ENCODE measurements at places on chromosomes 13 and 19.

- no peak for DNase-seq
Observed at GRCh38 chr19:8117991-8118390, 31.4 kb downstream of the FBN3 start.

- DNase-seq, result no peak
Observed at GRCh38 chr13:25738342-25739196, 313.2 kb downstream of the SHISA2 start.

- no peak for DNase-seq
Observed at GRCh38 chr13:39530916-39531315, 72.1 kb downstream of the LHFPL6 start.

DNA sequence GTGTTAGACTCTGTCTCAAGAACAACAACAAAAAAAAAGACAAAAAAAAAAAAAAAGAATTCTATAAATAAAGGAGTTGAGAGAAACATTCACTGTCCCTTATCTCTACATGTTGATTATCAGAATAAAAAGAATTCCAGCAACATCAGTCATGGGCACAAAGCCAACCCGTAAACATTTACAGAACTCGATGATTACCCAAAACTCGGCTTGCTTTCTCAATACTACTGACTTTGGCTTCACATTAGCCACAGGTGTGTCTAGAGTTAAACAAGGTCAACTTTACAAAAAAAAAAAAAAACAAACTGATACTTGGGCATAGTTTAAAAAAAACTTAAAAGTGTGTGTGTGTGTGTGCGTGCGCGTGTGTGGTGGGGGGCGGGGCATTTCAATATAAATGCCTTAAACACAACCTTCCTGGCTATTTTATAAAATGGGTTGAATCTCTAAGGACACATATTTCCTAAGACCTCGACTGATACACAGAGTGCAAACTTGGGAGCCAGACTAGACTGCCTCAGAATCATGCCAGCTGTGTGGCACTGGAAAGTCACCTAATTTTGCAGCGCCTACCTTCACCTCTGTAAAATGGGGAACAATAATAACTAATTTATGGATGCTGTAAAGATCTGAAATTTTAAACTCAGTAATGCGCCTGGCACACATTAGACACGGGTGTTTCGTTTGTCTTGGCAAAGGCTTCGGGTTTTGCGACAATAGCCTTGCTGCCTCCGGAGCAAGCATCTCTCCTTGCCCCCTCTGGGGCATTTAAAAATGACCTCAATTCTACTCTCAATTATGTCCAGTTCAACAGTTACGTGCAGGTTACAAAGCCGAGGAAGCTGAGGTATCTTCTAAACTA lies 922 bp downstream of the EBPL start:
- DNase-seq, result no peak

GRCh38 chr13:26486550-26486949 lies 70.9 kb upstream of the WASF3 start:
- DNase-seq, result no peak

DNA sequence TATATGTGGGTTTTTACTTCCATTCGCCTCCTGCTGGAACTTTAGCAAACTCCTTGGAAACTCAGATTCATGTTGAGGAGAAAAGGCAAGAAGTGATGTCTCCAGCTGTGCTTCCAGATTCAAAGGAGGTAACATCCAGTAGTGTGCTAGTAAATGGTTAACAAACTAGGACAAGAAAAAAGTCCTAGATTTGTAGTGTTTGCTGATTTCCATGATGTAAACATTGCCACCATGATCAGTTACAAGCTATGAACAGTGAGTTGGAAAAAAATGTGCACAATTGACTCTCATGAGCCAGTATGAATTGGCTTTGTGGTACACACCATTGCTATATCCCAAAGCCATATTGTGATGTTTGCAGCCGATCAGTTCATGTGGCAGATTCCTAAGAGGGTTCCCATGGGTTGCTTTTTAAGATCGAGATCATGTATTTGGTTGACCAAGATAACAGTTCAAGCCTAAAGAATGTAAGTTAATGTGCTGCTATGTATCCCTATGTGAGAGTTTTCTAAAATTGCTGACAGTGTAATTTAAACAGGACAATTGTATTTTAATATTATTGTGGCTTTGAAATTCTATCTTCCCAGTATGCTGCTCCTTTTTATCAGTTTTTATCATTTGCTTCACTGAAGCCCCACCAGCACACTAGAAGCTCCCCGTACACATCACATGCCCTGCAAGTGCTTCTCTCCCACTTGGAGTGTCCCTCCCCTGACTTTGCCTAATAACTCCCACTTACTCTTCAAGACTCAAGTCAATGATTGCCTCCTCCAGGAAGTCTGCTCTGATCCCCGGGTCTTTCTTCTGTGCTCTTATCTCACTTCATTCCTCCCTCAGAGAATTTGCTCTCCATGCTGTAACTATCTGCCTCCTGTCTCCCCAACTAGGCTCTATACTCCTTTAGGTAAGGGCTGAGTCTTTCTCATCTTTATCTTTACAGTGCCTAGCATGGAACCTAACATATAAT lies 148.3 kb downstream of the RGCC start:
- no peak for DNase-seq

DNA sequence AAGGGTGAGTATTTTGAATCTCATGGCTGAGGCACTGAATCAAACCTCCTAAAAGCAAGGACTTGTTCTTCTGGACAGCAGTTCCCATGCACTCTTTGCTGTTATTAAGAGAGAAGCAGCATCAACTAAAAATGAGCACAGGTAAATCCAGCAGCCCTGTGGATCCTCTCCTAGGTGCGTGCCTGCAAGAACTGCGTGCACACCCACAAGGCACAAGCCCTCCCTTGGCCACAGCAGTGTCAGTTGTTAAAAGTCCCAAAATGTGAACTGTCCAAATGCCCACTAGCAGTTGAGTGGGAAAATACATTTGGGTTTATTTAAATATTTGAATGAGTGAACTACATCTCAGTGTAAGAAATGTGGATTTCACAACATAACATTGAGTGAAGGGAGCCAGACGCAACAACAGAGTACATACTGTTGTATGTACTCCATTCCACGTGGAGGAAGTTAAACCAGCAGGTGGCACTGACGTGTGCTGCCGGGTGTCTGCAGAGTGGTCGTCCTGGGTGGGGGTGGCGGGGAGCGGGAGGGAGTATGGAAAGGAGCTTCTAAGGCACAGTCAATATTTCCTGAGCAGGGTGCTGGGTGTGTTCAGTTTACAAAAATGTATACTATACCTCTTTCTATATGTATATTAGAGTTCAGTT lies 266.4 kb downstream of the NALCN start:
- DNase-seq, result no peak

GRCh38 chr13:35514801-35515502 lies 38.5 kb upstream of the MAB21L1 start:
- DNase-seq, result no peak

GRCh38 chr19:55690109-55690768 lies 15.2 kb downstream of the EPN1 start:
- DNase-seq, result no peak

DNA sequence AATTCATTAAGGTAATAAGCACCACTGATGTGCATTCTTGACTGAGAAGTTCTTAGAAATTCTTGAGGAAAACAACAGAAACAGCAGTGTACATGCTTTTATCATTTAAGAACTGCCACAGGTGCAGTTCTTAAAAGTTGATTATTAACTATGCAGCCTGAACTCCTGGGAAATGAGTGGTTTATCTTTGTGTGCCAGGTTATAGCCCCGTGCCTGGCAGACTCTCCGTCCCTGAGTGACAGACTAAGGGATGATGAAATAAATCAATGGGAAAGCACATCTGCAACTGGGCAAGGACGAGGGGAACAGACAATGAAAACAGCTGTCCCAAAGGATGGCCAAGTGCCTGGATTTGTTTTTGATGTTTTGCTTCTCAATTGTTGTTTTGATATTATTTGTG lies 84.4 kb upstream of the SPATA13 start:
- DNase-seq, result no peak

- no peak for DNase-seq
Observed at GRCh38 chr19:36032251-36033104, at the start of gene CLIP3. TSS of gene CLIP3 (minus strand) at chr19:36032873. CDS start at chr19:36032357, 516 bp downstream.

GRCh38 chr13:64332048-64332447 lies 2898.1 kb downstream of the PCDH9 start:
- no peak for DNase-seq

DNA sequence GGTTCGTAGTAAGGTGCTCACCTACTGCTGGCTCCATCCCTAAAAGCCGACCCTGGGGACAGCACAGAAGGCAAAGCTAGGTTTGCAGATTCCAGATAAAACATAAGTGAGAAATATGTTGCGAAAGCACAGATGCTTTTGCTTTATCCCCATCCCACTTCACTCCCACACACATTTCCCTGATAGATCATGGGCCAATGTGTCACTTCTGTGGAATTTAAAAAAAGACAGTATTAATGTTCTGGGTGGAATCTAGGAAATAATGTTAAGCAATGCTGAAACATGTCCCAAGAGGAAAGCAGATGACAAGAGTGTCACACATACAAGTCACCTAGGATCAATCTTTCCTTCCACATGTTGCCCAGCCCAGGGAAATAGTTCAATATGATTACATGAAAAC lies 661.0 kb upstream of the MIR17HG start:
- no peak for DNase-seq

GRCh38 chr13:106690779-106691178 lies 122.8 kb upstream of the ARGLU1 start:
- DNase-seq, result no peak

GRCh38 chr13:29758531-29759114 lies 91.8 kb downstream of the UBL3 start:
- DNase-seq, result peak; percentile 12

DNA sequence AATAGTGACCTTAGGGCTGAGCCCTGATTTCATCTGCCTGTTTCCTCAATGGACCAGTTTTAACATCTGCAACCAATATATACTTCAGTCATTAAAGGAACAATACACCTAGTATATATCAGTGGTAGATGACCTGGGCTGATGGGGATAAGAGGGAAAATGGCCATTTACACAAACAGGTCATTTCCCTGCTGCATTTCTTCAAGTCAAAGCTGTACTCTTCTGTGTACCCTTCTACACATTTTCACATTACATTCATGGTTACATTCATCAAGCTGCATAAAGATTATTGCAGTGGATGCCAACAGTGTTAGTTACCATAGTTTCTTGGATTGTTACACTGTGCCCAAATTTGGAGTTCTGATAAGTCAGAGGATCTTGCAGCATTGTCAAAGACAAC lies 81.2 kb upstream of the RAP2A start:
- no peak for DNase-seq

GRCh38 chr13:51632591-51633362 lies 48.5 kb downstream of the WDFY2 start:
- DNase-seq, result no peak

GRCh38 chr19:51131780-51132680 lies 7.3 kb downstream of the SIGLEC9 start:
- no peak for DNase-seq

DNA sequence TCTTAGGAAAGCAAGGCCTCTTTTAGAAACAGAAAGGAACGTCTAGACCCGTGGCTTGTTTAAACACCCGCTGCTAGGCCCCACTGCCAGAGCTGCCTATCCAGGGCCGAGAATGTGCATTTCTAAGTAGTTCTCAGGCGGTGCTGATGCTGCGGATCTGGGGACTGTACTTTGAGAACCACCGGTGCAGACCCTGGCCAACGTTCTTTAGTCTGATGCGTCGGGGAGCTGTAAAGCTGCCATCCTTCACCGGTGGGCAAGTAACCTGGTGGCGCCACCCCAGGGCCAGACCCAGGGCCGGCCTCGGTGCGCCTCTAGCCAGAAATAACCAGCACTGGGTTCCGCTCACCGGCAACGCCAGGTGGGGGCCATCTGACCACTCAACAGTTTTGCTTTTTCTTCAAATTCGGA lies 47.1 kb downstream of the TGDS start:
- peak; percentile 30 for DNase-seq

GRCh38 chr19:18328340-18329034 lies 5.6 kb upstream of the LSM4 start:
- DNase-seq, result peak; percentile 68

GRCh38 chr19:16013851-16014840 lies 62.1 kb upstream of the TPM4 start:
- DNase-seq, result no peak

DNA sequence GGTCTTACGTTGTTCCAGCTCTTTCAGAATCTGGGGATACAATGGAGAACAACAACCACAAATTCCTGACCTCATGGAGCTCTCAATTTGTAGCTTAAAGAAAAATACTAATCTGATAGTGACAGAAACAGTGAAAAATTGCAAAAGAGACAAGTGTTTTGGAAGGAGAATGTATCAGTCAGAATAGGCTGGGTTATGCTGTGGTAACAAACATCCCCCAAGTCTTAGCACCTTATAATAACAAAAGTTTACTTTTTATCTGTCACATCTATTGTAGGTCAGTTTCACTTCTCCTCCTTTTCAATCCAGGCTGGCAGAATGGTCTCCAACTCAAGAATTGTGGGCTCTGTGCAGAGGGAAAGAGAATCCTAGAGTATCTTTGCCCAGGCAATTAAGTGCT lies 9.5 kb downstream of the FAM187B start:
- DNase-seq, result no peak

DNA sequence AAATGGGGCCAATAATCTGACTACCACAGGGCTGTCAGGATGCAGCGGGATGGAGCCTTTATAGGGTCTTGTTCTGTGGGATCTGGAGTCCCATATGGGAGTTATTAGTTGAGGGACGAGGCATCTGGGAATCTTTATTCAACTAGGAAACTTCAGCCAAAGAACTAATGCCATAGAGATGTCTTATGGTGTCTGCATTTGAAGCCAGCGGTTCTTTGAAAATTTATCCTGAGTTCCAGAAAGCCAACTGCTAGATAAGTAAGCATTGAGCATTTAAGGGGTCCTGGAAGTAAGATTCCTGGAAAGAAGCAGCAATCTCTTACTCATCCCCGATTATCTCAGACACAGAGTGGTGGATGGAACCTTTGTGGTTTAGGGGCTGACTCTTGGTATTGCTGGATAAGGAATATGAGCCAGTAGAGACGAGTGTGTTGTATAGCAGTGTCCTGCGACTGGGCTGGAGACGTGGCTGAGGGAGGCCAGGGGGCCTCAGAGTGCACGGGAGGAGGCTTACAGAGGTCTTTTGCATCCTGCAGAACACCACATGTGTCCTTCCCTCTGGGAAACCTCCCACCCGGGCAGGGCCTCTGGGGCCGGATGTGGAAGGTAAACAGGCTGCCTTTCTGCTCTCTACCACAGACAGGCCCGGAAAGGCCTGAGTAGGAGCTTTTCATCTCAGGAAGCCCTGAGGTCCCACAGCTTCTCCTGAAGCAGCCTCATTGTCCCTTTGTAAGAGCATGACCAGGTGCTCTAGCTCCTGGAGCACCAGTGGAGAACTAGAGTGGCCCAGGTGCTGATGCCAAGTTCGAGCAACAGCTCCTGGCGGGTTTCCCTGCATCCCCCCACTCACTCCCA lies 28.8 kb downstream of the ACTN4 start:
- no peak for DNase-seq

GRCh38 chr19:2865334-2866100 lies 1.6 kb upstream of the ZNF556 start:
- no peak for DNase-seq

Measured in stimulated activated CD8-positive, alpha-beta memory T cell treated with anti-CD3 and anti-CD28 coated beads, Interleukin-2, amount 100 ng/mL, for 1 hour (primary cell).